NCI-H2227 treated with DMSO at 0.1 percent for 48 hours (cell line): ENCODE measurements at places on chromosomes 3 and 15.

DNA sequence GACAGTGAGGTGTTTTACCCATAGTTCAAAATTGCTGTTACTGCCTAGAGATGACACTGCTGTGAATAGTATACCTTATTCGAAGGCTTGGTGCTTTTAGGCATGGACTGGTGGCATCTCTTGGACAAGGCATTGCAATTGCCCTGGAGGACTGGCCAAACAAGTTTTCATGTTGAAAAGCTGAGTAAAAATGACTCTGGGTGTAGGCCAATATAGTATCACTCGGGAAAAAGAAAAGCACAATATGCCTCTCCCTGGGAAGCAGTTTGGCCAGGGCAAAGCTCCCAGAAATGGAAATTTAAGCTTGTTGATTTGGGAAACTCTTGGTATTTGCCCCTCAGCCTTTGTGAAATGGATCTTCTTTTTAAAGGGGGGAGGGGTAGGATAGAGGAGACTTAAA, 54.8 kb downstream of the ZNF609 start:
- no peak for DNase-seq

DNA sequence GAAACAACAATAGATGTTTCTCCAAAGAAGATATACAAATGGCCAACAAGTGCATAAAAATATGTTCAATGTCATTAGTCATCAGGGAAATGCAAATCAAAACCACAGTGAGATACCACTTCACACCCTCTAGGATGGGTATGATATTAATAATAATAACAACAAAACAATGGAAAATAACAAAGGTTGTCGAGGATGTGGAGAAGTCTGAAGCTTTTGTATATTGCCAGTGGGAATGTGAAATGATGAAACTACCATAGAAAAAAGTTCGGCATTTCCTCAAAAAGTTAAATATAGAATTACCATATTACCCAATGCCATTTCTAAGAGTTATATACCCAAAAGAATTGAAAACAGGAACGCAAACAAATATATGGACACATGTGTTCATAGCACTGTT, 10.8 kb downstream of the BHLHE40 start:
- DNase-seq = no peak

GRCh38 chr15:74307827-74308811, 59.3 kb downstream of the CYP11A1 start:
- DNase-seq = peak; percentile 86

- peak; percentile 45 for DNase-seq
Measured at GRCh38 chr3:38655708-38656300, 6.3 kb upstream of the SCN5A start.

- no peak for DNase-seq
Measured at GRCh38 chr3:128553560-128553959, 60.6 kb upstream of the GATA2 start.
